ENCODE measurements at places on chromosomes 16 and 17.

- DNase-seq, result no peak
These were observed 5.7 kb downstream of the SULT1A1 start for GRCh38 chr16:28604186-28604565.

- no peak for DNase-seq
These were observed 34.0 kb upstream of the KCNJ16 start for GRCh38 chr17:70041061-70041460.

DNA sequence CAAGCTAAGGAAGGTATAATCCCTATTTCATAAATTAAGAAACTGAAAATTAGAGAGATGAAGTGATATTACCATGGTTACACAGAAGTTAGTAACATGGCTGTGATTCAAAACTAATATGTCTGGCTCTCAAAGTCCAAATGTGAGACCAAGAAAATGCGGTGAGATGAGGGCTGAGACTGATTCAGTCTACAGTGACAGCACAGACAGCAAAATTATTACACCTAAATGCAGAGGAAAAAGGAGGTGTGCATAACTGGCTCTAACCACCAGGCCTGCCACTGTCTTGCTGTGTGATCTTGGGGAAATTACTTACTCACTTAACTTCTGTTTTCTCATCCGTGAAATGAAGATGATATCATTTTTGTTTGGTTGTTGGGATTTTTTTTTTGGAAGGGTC, 270.0 kb upstream of the SOX9 start:
- no peak for DNase-seq

DNA sequence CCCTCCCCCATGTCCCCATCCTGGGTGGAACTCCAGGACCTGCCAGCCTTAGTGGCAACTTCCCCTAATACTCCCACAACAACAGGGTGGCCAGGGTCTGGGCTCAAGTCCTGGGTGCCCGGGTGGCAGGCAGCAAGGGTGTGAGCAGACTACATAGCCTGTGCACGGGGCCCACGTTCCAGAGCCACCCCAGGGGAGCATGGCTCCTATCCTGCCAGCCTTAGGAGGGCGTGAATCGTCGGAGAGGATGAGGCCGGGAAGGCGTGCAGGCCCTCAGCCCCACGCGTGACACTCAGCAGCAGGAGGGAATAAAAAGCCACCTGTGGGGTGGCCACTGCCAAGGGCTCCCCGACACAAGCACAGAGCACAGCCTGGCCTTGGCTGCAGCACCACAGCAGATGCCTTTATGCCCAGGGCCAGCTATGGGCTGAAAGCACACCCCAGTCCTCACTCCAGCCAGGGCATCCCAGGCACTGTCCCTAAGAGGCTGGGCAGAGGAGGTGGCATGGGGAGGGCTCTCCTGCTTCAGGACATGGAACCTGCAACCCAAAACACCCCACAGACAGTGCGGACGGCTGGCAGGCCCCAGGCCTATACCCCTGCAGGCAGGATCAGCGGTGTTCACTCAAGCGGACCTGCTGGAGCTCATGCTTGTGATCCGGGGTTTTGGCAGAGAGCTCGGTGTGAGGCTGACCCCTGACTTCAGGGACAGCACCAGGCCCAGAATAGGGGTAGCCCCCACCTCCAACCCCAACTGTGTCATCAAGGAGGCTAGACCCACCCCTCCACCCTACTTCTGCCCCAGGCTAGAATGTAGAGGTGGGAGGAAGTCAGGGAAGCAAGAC, 2.7 kb downstream of the BCAR1 start:
- no peak for DNase-seq

DNA sequence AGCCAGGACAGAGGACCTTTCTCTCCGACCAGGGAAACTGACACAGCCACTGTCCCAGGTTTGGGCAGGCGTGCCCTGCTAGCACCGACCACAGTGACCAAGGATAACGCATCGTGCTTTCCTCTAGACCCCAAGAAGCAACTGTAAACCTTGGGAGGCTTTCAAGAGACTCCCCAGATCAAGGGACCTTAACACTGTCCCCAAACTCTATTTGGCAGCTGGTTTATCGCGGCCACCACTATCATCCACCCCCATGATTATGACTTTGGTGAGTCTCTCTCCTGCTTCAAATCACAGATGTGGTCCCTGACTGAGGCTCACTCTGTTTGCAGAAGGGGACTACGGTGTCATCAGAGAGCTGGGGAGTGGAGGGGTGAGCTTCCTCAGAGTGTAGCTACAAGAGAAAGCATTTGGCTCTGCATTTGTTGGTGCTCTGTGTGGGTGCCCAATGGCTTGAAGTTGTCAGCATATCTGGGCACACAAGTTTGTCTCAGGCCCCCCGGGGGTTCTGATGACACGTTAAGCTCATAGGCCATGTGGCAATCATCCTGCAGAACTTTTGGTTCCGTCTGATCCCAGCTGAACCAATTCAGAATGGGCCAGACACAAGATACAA, 408.0 kb downstream of the SLC39A11 start:
- no peak for DNase-seq

GRCh38 chr16:7910116-7910515, 577.5 kb downstream of the RBFOX1 start:
- no peak for DNase-seq

DNA sequence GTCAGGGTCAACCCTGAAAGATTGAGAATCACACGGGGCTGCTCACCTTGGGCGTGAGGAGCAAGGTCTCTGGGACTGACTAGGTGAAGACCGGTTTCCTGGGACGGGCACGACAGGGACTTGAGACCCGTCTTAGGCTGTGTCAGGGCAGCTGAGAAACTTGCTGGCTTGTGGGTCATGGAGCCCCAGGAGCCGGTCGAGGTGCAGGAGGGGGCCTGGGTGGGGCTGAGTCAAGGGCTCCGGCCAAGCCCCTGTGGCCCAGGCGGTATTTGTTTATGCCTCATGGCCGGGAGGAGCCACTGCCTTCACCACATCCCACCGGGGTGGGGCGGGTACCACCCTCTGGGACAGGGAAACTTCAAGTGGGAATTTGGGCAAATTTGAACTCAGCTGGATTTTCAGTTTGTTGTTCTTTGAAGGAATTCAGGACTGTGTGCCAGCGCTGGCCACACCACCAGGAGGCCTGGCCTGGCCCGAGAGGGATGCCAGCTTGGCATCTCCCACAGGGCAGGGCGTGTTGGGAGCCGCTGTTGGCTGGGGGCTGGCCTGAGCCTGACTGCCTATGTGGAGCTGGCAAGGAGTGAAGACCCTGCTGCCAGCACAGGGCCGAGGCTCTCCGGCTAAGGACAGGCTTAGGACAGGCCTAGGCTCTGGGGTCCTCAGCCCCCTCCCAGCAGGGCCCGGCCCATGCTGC, 116.1 kb downstream of the METRNL start:
- no peak for DNase-seq

DNA sequence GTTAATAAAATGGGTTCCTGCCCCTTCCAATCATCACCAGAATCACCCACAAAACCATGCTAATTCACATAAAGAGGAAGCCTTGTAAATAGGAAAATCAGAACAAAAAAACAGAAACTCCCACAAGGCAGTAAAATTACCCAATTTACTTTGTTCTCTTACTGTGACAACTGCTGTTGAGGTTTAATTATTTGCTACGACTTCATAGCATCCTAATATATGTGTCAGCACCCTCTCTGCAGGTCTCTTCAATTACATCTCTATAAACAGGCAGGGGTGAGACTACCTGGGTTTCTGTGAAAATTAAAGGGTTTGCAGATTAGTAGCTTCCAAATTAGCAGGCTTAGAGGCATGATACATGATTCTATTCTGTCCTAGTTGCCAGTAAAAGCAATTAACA, 2.7 kb downstream of the WDR59 start:
- no peak for DNase-seq

- no peak for DNase-seq
These were observed 735.1 kb upstream of the GOT2 start for GRCh38 chr16:59469266-59469665.

- DNase-seq, result no peak
These were observed 67.1 kb downstream of the CYLD start for GRCh38 chr16:50808929-50809538.

DNA sequence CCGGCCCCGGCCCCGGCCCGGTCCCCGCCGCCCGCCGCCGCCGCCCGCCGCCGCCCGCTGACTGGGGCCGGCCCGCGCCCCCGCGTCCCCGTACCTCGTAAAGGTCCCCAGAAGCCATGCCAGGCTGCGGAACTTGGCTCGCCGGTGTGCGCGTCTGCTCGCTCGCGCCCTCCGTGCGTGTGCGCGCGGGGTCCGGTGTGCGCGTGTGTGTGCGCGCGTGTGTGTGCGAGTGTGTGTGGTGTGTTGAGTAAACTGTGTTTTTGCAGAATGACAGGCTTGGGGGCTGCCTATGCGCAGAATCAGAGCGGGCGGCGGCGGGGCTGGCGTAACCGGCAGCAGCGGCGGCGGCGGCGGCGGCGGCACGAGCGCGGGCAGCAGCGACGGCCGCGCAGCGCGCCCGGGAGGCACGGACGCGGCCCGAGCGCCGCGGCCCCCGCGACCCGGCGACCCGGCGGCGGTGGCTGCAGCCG, 307 bp downstream of the CDYL2 start:
- peak; percentile 30 for DNase-seq

- DNase-seq, result no peak
These were observed 6.0 kb upstream of the MAPT start for GRCh38 chr17:45888392-45888791.

GRCh38 chr16:3787924-3788661, 70.8 kb upstream of the TRAP1 start:
- DNase-seq, result no peak

DNA sequence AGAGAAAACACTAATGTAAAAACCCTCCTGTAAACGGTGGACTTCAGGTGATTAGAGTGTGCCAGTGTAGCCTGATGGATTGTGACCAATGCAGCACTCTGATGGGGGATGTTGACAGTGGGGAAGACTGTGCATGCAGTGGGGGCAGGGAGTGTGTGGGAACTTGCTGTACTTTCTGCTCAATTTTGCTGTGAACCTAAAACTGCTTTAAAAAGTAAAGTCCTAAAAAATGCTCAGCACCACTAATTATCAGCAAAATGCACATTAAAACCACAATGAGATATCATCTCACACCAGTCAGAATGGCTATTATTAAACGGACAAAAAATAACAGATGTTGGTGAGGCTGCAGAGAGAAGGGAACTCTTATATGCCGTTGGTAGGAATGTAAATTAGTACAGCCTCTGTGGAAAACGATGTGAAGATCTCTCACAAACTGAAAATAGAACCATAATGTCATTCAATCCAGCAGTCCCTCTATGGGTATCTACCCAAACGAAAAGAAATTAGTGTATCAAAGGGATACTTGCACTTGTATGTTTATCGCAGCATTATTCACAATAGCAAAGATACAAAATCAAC, 9.7 kb upstream of the ULK2 start:
- DNase-seq, result no peak

DNA sequence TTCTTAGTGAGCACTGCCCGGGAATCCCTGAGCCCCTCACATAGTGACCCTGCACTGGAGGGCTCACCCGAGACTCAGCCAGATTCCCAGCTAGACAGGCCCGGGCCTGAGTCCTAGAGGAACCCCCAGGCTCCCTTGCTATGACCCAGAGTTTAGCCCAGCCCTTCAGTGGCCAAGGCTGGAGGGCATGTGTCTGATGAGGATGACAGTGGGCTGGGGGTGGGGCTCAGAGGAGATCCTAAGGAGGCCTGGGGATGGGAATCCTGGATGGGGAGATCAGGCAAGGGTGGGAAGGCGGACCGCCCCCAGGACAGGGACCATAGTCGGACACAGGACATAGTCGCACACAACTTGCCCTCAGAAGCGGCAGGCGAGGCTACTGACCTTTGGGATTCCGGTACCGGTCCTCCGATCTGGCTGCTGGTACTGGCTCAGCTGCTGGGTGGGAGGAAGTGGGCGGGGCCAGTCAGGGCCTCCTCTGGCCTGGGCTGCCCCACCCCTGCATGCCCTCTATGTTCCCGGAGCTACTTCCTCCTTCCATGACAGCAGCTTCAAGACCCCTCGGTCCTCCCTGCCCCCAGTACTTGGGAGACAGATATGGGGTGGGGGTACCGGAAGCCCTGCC, 1.1 kb downstream of the CD79B start:
- DNase-seq, result no peak

DNA sequence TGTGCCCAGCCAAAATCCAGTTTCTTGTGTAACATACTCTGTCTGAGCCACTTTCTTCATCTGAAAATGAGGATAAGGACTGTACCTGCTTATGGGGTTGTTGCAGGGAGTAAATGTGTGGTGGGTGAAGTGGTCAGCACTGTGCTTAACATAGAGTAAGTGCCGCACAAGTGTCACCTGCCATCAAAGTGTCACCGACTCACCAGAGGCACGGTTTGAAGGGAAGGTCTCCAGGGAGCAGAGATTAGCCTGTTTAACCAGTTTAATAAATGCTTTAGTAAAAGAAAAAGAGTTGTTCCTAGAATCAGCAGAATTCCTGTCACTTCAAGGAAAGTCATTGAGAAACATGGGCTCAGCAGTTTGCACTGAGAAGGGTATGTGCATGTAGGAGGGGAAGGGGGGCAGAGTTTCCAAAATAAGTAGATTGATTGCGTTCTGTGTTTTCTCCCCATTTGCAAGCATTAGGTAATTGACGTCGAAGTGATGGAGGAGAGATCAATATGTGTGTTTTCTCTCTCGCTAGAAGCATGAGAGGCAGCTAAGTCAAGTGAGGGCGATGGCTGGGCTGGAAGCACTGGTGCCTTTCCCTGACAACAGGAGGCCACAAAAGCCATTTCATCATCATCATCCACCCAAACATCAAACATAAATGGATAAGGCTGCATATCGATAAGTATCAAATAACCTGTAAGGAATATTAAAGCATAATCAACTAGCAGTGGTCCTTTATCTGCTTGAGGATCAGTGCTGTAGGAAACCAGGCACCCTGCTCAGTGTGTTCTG, 19.1 kb downstream of the FAM20A start:
- no peak for DNase-seq

DNA sequence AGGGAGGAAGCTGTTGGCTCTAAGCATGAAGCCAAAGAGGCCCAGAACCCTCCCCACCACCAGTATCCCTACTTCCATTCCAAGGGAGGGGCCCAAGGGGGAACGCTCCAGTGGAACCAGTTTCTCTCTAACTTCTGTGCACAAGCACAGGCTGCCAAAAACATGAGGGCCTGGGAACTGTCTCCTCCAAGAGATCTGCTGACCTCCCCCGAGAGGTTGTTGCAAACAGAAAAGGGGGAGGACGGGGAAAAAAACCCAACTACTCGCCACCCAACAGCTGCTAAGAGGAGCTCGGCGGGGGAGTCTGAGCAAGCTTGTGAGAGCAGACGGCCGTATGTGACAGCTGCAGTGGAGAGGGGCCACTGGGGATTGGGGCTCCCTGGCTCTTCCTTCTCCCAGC, 15.7 kb upstream of the SLC35B1 start:
- DNase-seq, result no peak
